ENCODE measurements at places on chromosomes 12 and 14.

DNA sequence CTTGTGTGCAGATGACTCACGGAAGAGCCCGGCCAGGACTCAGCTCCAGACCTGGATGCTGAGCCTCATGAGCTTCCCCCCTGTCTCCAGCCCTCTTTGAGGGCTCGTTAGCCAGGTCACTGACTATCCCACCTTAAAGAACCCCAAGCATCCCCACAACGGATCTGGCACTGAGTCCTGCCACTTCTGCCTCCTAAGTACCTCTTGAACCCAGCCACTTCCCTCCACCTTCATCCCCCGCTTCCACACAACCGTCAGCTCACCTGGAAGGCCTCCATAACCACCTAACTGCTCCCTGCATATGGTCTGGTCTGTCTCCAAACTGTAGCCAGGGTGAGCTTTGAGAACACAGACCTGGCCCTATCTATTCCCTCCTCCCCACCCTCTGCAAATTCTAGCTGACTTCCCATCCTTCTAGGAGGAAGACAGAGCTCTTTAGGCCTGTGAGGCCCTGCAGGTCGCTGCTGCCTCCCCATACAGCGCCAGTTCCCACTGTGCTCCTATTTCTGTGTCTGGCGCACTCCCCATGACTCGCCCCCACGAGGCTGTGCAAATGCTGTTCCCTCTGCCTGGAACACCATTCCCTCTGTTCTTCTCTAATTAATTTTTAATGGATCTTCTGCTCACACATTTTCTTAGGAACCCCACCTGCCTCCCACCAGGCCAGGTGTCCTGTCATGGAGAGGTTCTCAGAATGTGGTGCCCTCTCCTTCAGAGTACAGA lies 2.9 kb upstream of the HSP90AA1 start:
- DNase-seq, result no peak

DNA sequence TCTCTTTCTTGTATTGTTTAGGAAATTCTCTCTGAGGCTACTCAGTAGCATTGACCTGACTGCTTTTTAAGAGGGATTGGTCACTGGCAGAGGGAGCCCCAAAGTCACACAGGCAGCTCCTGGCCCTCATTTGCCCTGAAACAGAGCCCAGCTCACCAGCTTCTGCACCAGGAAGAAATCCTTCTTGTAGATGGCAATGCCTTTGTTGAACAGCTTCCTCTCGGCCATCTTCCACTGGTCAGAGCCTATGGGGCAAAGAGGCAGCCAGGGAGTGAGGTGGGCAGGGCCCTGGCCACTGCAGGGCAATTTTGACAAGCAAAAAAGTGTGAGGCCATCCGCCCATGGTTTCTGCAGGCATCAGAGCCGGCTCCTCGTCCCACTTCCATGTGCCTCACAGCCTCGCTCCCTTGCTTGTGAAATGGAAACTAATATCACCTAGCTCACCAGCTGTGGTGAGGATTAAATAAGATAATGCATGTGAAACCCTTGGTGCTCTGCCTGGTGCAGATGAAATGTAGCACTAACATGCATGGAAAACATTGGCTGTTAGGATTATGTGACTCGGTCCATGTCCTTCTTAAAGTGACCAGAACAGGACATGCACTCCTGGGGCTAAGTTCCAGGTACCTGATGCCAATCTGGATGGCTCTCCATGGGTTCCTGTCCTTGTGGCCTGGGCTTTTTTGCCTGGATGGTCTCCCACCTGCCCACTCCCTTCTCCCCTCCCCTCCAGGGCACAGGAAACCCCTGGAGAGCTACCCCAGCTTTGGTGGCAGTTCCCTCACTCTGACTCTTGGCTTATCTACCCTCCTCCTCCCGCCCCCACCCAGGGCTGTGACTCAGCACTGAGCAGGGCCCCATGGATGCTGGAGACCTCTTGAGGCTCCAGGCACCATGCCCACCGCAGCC lies 11.2 kb upstream of the PNMA1 start:
- no peak for DNase-seq

GRCh38 chr14:100117633-100118395 lies 41.6 kb downstream of the DEGS2 start:
- DNase-seq, result no peak

- no peak for DNase-seq
These were observed 1.9 kb upstream of the ITGB7 start for GRCh38 chr12:53208877-53209463.

GRCh38 chr14:67453575-67454300 lies 34.8 kb downstream of the TMEM229B start:
- DNase-seq, result no peak

DNA sequence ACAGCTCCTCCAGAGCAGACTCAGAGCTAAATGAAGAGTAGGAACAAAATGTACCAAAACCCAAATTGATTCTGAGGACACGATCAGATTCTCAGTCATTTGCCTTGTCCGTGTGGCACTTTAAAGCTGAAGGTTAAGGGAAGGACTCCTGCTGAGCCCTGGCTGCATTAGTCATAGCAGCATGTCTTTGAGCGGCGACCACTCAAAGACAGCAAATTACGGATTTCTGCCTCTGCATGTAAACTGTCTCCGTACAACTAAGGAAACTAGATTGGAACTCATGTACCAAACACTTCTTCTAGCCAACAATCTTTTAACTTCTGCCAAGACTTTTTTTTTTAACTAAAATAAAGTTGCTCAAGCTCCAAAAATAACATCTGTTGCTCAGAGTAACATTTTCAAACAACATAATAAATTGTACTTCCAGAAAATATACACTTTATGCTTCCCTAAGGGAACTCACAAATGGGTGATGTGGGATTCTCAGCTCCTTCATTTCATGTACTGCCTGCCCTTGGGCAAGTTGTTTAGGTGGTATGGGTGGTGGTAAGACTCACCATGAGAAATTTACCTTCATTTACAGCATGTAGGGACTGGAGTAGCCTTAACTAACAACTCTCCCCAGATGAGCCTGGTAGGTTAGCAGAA lies 56.1 kb downstream of the RERG start:
- no peak for DNase-seq

GRCh38 chr12:83271201-83271600 lies 584.5 kb downstream of the TMTC2 start:
- DNase-seq, result no peak

DNA sequence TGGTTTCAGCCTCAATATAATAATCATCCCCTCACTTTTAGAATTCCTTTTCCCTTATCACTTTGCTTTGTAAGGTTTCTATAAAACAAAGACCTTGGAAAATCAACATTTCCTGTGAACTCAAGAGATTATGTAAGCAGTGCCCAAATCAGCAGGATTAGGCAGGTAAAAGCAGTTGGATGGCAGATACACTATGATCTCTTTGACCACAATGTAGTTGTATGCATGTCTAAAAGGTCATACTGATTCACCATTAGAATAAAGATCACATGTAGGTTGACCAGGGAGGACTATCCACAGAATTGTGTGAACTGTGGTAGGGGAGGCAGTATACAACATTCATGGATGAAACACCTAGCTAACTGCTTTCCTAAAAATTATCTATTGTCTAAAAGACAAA lies 57.5 kb downstream of the DENND5B start:
- no peak for DNase-seq

DNA sequence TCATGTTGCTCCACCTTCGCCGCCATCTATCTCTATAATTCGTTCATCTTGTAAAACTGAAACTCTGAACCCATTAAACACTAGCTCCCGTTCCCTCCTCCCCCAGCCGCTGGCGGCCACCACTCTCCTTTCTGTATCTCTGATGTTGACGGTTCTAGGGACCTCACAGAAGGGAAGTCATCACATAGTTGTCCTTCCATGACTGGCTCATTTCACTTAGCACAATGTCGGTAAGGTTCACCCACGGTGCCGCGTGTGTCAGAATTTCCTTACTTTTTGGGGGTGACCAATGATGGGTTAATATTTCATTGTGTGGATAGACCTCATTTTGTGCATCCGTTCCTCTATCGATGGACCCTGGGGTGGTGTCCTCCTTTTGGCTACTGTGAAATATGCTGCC lies 2.0 kb upstream of the CACNA2D4 start:
- no peak for DNase-seq

GRCh38 chr12:93742110-93742934 lies 65.1 kb downstream of the CRADD start:
- DNase-seq, result peak; percentile 35

GRCh38 chr12:71756054-71756690 lies 1.5 kb downstream of the RAB21 start:
- DNase-seq, result no peak

- no peak for DNase-seq
These were observed 63.0 kb downstream of the TMEM30B start for GRCh38 chr14:61218157-61218556.

DNA sequence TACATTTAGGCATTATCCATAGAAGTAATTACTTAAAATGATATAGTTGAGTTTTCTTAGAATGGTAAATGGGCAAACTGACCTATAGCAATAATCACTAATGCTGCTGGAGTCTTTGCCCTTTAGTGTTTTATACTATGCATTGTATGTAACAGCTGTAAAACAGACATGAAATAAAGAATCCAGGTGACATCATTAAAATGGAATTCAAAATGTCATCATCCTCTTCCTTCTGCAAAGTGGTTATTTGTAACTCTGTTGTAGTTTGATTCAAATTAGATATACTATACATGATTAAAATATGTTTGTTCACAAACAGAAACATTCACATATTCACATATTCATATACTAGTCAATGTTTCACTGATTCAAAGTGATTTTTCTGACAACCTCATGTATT lies 598.8 kb downstream of the SLC16A7 start:
- DNase-seq, result no peak

DNA sequence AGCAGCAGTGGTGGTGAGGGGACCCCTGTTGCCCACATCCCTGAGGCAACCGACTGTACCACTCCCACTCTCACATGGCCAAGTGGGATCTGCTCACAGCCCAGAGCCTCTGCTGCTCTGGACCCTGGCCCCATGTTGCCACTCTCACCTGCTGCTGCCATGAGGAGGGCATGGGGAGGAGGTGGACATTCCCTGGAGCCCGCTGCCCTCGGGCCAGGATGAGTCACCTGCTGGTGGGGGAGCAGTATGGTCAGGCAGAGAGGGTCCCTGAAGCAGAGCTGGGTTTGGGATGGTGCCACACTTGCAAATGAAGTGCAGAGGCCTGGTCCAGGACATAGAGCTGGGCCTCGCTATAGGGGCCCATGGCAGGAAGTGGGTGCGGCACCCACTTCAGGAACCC lies 26.1 kb downstream of the SDR9C7 start:
- DNase-seq, result no peak

DNA sequence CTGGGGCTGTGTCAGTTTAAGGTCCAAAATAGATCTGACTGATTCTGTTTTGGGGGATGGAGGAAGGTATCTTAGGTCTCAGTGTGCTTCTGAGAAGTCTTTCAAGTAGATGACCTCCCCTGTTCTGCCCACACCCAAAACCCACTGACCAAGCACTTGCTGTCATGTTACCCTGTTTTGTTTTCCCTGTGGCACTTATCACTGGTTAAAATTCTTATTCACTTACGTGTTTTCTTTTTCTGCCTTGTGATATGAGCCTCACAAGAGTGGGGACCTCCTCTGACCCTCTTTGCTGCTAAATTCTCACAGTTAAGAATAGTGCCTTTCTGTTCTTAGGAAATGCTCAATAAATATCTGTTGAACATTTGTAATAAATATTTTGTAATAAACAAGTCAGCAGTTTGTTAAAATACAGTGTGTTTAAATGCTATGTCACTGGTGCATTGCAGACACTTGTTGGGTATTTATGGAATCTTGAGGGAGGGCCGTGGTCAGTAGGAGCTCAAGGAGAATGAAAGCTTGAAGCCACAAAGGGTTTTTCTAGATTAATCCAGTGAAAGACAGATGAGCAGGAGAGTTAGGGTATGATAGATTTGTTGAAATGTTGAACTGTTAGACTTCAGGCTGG lies 20.9 kb downstream of the PLEKHA5 start:
- DNase-seq, result no peak

GRCh38 chr14:52044791-52045522 lies 23.9 kb downstream of the NID2 start:
- DNase-seq, result no peak

GRCh38 chr14:103206836-103207387 lies 83.7 kb downstream of the TNFAIP2 start:
- no peak for DNase-seq

GRCh38 chr12:32125455-32126084 lies 18.9 kb downstream of the BICD1 start:
- DNase-seq, result no peak

DNA sequence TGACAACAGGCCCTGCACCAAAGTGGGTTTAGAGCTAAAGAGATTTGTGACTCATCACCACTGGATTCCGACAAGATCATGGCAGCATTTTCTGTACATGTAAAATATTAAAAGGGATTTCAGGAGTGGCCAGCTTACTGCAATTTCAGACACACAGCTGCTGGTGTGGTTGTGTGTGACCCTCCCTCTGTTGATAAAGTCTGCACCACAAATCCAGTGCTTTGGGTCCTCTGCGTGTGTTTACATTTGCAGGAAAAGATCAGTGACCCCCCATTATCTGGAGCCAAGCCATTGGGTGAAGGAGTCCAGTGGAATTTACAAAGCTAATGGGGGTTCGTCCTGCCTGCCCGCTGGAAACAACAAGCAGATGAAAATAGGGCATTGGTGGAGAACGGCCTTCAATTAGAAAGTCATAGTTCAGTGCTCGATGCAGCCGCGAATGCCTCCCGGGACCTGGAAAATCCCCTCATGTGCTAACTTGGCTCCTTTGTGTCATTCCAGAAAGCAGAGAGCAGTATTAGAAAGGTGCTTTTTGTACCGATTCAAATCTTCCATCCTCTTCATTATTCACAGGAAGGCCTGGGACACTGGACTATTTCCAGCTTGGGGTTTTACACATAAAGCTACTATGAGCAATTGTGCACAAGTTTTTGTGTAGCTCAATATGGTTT lies 188.5 kb upstream of the TMEM132C start:
- no peak for DNase-seq

DNA sequence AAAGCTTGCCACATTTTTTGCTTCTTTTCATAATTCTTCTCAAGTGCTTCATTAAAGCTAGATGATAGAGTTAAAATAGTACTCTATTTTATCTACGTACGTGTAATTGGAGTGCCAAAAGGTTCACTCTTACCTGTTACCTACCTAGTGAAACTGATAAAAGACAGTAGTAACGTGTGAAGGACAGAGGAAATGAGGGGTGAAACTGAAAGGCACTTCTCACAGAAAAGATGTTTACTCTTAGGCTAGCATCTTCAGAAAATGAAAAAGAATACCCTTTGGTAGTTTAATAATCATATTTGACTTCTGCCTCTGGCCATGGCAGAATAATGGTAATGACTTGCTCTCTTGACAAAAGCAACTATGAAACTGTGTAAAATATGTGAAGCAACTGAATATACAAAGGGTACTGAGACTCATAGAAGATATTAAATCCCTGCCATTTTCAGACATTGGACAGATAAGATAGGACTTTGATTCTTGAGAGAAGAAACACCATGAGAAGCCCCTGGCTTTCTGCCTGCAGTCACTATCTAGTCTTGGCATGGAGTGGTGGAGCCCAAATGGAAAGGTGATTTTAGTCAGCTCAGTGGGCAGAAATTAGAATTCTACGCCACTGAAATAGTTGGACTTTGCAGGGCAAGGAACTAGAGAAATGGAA lies 6.3 kb upstream of the EVL start:
- no peak for DNase-seq

DNA sequence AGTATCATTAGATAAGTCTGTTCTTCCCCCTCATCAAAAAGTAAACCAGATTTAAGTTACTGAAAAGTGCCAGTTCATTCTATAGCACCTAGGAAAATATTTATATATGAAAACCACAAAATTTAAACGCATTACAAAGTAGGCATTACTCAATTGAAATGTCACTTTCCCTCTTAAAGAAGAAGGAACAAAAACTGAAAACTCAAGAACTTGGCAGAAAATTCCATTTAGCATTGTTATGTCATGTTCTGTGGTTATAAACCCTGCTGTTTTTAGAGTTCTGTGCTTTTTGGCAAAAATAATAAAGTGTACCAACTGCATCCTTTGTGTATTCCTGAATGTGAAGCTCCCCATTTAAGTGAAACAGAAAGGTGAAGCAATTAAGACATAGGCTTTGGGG lies 3.6 kb downstream of the FGD4 start:
- DNase-seq, result no peak

Measured in activated T-helper 9 cell treated with anti-CD3 and anti-CD28 coated beads, Interleukin-2, amount 50 U/mL, for 16 hours (primary cell).